NCI-H524 (cell line): ENCODE measurements at places on chromosomes 5 and 9.

GRCh38 chr5:72179028-72179815, 71.9 kb downstream of the MAP1B start:
- DNase-seq: no peak

DNA sequence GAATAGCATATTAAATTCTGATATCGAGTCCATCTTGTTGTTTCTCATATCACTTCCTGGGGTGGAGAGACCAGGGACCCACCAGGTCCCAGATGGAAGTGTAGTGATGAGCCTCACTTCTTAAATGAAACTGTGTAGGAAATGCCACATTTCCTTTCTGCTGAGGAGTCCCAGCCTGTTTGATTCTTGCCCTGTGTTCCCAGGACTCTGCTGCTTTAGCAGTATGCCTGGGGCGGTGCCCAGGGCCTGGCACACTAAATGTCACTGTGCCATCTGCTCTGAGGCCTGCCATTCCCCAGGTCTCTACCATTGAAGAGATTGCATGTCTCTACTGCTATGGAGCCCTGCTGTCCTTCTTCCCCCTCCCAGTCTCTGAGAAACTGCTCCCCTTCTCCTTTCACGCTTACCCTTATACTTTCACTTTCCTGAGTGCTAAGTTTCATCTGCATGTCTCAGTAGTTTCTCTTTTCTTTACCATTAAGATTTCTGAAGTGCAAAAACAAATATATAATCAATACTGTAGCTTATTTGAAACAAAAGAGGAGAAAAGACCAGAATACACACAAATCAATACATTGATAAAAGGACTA, 260.4 kb downstream of the GABRB2 start:
- no peak for DNase-seq

- no peak for DNase-seq
Observed at GRCh38 chr9:92077888-92078287, 37.3 kb downstream of the SPTLC1 start.

DNA sequence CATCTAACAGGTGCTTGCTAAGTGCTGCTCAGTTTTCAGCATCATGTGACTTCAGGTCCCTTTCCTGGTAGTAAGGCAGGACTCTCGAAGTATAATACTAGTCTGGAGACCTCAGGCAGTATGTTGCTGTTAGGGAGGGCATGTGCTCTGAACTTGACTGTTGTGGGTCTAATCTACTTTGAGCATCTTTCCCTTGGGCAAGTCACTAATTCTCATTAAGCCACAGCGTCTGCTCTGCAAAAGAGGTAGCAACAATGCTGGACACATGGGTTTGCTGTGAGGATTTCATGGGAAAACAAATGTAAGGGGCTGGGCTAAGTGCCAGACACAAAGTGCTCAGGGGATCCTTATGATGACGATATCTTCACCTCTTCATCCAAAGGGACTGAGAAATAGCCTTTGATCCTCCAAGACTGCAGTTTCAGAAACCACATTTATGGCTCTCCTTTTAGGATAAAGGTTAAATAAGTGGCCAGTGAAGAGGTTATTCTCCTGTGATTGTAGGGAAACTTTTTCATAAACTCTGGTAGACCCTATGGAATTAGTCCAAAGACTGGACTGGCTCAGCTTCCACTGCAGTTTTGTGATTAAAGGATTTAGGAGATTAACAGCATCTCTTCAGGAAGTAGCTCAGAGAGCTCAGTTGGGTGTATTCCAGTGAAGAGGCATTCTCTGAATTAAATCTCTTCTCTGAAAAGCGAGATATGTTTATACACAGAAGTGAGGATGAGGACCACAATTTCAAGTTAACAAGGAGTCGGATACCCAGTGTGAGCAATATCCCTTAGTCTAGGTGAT, 216.6 kb downstream of the SGCD start:
- DNase-seq: peak; percentile 94

DNA sequence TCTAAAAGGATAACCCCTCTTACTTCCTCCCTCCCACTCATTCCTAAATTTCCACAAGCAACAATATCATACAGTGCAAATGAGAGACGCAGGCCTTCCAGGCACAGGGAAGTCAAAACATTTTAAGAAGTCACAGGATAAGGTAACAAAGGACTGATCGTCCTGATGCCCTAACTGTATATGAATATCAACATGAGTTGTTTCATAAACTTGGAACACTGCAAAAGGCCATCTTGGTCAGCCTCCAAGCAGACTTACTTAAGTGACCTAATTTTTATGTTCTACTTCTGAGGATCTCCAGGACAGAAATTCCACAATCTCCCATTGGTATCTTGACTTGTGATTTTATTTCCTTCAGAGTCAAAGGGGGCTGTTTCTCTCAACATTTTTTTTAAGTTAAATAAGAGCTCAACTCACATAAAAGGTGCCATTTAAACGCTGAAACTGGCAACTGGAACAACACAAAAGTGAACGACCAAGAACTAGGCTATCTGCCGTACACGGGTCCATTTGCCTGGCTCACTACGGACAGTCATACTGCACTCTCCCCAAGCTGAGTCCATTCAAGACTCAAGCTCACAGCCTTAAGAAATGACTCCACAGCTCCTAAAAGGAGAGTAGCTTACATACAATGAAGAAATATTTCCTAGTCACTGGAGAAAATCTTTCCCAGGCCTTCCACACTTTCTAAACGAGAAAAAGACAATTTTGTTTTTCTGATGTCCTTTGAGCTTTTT, 71.3 kb downstream of the LHFPL2 start:
- DNase-seq: no peak

GRCh38 chr9:125632321-125633115, 74.5 kb downstream of the MAPKAP1 start:
- DNase-seq: no peak

DNA sequence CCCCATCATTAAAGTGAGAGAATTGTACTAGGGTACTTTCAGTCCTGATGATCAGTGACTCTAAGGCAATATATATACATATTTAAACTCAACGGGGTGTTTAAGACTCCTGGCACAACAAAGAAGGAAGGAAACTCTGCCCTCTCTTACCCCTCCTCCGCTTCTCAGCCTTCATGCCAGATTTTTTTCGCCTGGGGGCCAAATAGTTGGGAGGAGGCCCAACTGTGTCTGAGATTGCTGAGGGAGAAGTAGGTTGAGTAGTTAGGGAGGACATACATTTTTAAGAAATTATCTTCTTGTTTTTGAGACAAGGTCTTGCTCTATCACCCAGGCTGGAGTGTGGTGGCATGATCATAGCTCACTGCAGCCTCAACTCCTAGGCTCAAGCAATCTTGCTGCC, 127.7 kb upstream of the SHB start:
- DNase-seq: no peak

GRCh38 chr9:137162505-137163364, 7.1 kb downstream of the LRRC26 start:
- no peak for DNase-seq

DNA sequence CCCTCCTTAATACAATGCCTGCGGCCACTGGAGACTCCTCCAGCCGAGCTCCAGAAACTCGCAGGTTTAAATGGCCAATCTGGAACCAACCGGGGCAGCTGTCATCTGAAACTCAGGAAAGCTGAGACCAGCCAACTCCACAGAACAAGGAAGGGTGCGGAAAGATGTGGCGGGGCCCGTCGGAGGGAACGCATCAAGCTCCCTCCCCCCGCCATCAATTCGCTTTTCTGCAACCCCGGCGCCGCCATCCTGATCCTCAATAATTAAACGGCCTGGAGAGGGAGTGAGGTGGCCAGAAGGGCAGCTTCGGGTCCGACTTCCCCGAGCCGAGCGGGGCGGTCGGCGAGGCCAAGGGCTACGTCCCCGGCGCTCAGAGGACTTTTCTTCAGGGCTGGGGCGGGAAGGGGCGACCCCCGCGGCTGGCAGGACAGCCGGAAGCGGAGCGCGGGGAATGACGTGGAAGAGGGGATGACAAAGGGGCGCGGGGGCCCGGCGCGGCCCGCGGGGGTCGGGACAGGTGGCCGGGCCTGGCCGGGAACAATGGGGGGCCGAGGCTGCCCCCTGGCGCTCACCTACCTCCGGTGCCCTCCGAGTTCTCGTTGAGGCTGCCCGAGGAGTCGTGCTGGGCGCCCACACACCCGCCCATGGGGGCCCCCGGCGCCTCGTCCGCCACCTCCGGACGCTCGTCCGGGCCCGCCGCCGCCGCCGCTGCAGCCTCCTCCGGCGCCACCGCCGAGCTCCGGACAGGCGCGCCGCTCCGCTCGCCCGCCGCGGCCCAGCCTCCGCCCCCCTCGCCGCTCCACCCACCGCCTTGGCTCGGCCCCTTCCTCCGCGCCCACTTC, at the start of gene UBTD2:
Gene UBTD2 (minus strand): TSS at position 745 of the 842 bp plus-strand sequence. CDS start 99 bp downstream, at position 646.
- peak; percentile 72 for DNase-seq

- no peak for DNase-seq
Observed at GRCh38 chr5:16311666-16312065, 132.1 kb upstream of the MARCHF11 start.

- DNase-seq: no peak
Observed at GRCh38 chr9:27799326-27799725, 226.0 kb upstream of the C9orf72 start.

DNA sequence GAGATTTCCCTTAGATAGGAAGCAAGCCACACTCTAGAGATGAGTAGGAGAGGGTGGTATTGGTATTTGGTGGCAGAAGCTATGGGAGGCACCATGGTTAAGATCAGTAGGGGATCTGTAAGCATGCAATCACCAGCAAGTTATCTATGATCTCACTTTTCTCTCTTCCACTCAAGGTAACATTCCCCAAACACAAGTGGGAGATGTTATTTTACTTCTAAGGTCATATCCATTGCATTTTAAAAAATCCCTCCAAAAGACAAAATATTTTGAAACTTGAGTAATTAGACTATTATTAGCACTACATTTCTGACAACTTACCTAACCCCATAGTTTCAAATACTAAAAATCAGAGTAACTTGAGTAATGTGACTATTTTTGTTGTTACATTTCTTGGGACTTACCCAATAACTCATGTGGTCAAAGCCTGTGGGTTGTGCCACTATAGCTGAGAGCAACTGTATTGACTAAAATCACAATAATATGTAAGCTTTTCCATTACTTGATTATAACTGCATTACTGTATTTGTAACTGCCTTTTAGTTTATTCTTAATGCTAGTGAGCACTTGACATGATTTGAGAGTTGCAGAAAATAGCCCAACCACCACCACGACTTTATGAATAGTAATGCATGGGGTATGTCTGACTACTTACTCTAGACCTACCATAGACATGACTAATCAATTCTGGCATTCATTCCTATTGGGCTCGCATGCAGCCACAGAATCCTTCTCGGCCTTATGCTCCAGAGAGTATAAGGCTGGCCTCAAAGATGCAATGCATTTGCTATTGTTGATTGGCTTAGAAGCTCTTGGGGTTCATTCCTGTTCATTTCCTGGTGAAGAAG, 264.7 kb downstream of the TRIM32 start:
- DNase-seq: no peak

- no peak for DNase-seq
Observed at GRCh38 chr5:125551246-125551645, 804.8 kb upstream of the ZNF608 start.

GRCh38 chr9:477193-477592, 262.5 kb downstream of the DOCK8 start:
- no peak for DNase-seq
